ENCODE measurements at places on chromosomes 4 and X. TPM values are rescaled to one million over a fixed set of nuclear protein-coding genes. Genes with fewer than 3 reads are reported as not detected.

PHEX gene
- 0.76 TPM for total RNA-seq

EREG gene
- total RNA-seq: under 0.01 TPM

NLGN3 gene
- total RNA-seq: not detected

ESX1 gene
- not detected for total RNA-seq

PLXNB3 gene
- 1.3 TPM for total RNA-seq

MEPE gene
- total RNA-seq: not detected

GAGE12E gene
- total RNA-seq: not detected

XAGE5 gene
- not detected for total RNA-seq

PAGE4 gene
- not detected for total RNA-seq

XAGE1A gene
- not detected for total RNA-seq

NSUN7 gene
- 0.15 TPM for total RNA-seq

C1QTNF7 gene
- not detected for total RNA-seq

ARHGAP24 gene
- 129 TPM for total RNA-seq

CT45A5 gene
- total RNA-seq: not detected

WDR17 gene
- 0.15 TPM for total RNA-seq

DGAT2L6 gene
- total RNA-seq: not detected

TBC1D19 gene
- total RNA-seq: 13.3 TPM

FSTL5 gene
- total RNA-seq: 1.9 TPM

CXorf51A gene
- total RNA-seq: not detected

MAGEC2 gene
- not detected for total RNA-seq

ZNF185 gene
- 11.0 TPM for total RNA-seq

PGAM4 gene
- not detected for total RNA-seq

GYG2 gene
- 1.4 TPM for total RNA-seq

KCNE5 gene
- total RNA-seq: not detected

PABPC1L2B gene
- total RNA-seq: not detected

ANK2 gene
- total RNA-seq: 1.7 TPM

UGT2B17 gene
- total RNA-seq: not detected

GPM6B gene
- total RNA-seq: 2.3 TPM

GUCY1A1 gene
- 20.1 TPM for total RNA-seq

ERCC6L gene
- total RNA-seq: 4.2 TPM

DRD5 gene
- total RNA-seq: not detected

FGB gene
- total RNA-seq: not detected

IGFBP7 gene
- total RNA-seq: 377 TPM

PRAF2 gene
- total RNA-seq: 4.6 TPM

CENPVL2 gene
- total RNA-seq: not detected
